ENCODE measurements at places on chromosomes 16 and 17.

- no peak for DNase-seq
These were observed 39.7 kb downstream of the NACA2 start for GRCh38 chr17:61551255-61551742.

- DNase-seq = no peak
These were observed 189.5 kb upstream of the GSE1 start for GRCh38 chr16:85423631-85424030.

- no peak for DNase-seq
These were observed 42.0 kb upstream of the TMC5 start for GRCh38 chr16:19375561-19376158.

GRCh38 chr16:3642397-3643094 is 11.9 kb upstream of the DNASE1 start:
- no peak for DNase-seq

DNA sequence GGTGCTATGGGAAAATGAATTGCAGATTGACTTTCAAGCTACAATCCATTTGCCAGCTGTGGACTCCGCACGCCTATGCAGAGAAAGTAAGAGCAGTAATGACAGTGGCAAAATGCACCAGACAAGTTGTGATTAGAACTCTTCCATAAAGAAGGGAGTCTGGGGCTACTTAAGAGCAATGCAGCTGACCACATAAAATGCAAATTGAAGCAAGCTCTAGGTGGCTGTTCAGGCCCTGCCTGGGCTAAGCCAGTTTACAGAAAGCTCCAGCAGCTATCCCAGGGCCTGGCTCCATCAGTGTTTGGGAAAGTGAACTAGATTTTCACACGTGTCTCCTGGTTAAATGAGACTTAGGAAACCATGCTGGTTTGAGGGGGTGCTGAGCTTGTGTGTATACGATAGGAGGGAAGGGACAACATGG is 2.2 kb upstream of the MAP2K6 start:
- no peak for DNase-seq

DNA sequence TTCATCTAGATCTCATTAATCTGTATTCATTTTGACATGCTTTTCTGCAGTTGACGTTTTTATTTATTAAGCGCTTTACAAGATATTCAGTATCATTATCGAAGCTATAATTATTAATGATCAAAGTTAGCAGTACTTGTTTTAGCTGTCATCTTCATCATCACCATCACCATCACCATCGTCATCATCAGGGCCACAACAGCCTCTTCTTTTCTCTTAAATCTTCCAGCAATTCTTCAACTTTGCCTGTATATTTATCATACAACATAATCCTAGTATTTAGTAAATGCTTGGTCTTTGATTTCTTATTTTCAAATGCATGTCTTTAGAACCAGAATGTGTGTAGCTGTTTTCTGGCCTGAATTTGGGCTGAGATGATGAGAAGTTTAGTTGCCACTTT is 528.0 kb downstream of the MAF start:
- DNase-seq = no peak

DNA sequence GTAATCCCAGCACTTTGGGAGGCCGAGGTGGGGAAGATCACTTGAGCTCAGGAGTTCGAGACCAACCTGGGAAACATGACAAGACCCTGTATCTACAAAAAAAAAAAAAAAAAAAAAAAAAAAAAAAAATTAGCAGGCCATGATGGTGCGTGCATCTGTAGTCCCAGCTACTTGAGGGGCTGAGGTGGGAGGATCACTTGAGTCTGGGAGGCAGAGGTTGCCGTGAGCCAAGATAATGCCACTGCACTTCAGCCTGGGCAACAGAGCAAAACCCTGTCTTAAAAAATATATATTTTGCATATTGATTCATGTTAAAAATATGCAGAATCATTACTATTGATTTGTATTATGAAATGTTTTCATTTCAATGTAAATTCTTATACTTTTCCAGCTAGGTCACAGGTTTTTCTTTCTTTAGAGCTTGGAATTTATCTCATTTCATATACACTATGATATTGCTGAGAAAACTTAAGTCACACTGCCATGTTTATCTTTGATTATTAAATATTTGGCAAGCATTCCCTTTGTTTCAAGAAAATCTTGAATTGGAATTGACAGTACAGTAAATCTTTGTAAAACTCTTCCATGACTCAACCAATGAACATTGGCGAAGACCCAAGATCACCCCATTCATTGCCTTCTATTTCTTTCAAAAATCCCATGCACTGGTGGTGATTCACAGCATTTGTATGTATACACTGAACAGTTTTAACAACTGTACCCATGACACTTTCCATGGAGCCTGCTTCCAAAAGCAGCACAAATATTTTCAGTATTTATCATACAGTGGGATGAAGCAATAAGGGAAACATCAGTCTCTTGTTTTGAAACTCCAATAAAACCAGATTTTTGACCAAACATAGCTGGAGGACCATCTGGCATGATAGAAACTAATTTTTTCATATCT is 83.5 kb upstream of the TNRC6A start:
- no peak for DNase-seq

GRCh38 chr16:89034573-89034961 is 57.6 kb upstream of the CBFA2T3 start:
- DNase-seq = no peak

- DNase-seq = no peak
These were observed 17.7 kb downstream of the GFOD2 start for GRCh38 chr16:67701420-67701819.

DNA sequence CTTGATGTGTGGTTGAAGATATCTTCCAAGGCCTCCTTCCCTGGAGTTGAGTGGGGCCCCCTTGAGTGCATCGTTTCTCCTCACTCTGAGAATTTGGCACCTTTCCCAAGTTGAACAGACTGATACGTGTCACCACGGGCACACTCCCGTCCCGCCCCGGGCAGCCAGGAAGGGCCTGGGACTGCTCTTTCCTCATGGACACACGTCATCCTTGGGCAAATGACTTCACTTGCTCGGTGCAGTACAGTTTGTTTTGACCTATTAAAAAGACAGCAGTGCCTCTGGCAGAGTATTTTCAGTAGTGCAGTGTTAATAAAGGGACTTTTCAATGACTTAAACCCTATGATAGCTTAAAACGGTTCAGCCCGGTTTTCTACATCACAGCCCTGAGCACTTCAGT is 59.9 kb downstream of the SEC14L1 start:
- no peak for DNase-seq

GRCh38 chr16:13839577-13839976 is 80.4 kb upstream of the ERCC4 start:
- DNase-seq = no peak

DNA sequence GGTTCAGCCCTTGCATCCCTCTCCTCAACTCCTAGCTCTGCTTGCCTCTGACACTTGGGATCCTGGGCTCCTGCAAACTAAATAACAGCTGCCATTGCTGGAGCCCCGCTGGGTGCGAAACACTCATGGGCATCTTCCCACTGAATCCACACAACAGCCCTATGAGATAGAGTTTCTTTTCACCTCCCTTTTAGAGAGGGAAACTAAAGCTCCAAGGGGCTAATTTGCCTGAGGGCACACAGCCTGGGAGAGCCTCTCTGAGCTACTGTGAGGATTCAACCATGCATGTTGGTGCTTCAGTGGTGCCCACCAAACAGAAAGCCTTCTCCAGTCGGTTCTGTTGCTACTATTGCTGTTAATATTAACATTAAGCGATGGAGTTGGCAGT is 4.0 kb downstream of the ACBD4 start:
- DNase-seq = no peak

DNA sequence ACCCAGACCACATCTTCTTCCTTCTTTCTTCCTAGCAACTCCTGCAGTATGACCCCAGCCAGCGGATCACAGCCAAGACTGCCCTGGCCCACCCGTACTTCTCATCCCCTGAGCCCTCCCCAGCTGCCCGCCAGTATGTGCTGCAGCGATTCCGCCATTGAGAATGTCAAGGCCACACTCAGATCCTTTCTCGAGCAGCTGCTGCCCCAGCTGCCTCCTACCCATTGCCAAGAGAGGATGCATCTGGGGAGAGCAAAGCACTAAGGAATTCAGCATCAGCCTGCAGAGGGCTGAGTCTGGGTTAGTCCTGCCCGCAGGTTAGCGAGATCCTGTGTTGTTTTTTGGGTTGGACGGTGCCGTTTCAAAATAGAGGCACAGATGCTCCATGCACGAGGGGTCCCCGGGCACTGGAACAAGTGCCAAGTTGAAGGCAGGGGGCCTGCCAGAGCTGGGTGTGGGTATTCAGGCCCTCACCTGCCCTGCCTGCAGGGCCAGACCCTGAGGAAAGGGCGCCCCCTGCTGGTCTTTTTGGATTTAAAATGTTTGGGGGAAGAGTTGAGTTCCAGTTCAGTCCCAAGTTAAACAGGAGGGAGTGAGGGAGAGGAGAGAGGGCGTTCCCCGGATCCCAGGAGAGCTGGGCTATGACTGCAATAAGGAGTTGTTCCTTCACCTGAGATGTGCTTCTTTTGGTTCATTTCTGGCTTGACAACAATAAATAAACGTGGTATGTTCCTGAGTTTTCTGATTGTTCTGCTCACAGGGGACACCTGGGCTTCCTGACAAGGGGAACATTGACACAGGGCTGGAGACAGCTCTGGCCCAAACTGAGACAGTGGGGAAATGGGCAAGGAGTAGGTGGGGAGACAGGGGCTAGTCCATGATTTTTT is 4.9 kb downstream of the CDK3 start:
- peak; percentile 86 for DNase-seq

GRCh38 chr17:73284354-73284753 is 22.7 kb upstream of the CPSF4L start:
- no peak for DNase-seq

- DNase-seq = no peak
These were observed 51.0 kb upstream of the MRTFB start for GRCh38 chr16:14020141-14020540.

DNA sequence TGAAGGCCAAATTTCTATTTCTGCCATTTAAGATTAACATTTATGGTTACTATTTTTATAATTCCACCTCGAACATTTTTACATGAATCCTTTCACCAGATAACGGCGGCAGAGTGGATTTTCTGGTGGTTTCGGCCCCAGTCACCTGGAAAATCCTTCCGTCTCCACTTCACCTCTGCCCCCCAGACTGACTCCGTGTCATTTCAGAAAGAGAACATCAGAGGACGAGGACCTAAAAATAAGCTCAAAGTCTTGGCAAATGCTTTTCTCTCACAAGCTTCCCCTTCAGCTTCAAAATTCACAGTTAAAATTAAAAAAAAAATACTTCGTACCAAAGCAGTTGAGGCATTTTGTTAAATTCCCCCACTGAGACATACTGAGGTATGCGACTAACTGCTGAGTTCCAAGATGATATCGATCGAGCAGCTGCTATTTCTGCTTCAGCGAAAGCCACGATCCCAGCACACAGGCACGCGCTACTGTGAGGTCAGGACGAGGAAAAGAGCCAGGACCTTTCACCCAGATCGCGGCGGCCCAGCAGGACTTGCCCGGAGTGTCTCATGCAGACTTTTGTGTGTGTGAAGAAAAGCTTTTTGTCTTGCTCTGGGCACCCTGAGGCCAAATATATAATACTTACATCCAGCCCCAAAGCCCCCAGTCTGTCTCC is 36.8 kb downstream of the ASPA start:
- no peak for DNase-seq
